ENCODE measurements at places on chromosomes 2 and 18.

DNA sequence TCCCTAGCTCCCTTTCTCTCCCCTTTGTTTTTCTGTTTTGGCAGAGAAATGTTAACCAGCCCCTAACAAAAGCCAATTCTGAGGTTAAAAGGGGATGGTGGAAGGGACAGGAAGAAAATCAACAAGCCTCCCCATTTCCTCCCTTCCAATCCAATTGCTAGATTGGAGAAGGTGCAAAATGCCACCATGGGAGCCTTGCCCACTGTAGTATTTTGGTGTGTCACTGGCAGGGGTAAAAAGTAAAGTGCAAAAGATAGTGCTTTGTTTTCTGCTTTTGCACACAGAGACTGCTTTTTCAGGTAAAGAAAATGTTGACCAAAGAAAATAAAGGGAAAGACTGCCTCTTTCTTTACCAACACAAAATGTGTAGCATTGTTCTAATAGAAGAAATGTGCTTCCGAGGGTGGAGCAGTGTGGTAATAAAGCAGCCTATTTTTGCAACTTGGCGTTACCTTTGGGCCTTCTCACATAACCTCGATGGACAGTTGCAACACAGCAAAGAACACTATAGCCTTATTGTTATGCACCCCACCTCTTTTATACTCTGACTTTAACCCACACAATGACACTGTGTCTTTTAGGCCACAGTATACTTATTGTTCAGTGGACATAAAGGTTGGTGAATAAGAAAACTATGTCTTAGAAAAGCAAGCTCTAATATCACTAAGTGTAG, 861.8 kb downstream of the BCL11A start:
- no peak for DNase-seq

DNA sequence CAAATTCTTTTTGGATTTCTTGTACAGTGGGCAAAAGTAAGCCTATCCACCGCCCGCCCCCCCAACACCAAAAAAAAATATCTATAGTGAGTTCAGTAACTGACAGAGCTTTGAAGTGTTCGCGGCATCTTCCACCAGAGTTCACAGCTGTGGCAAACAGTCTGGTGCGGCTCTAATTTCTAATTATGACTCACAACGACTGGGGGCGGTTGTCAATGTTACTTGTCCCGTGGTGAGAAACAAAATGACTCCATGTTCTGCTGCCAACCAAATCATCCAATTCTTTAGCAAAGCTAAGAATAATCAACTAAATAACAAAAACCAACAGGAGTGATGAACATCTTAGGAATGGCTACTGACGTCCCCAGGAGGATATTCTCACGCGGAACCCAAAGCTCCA, 392.5 kb upstream of the SALL3 start:
- no peak for DNase-seq

DNA sequence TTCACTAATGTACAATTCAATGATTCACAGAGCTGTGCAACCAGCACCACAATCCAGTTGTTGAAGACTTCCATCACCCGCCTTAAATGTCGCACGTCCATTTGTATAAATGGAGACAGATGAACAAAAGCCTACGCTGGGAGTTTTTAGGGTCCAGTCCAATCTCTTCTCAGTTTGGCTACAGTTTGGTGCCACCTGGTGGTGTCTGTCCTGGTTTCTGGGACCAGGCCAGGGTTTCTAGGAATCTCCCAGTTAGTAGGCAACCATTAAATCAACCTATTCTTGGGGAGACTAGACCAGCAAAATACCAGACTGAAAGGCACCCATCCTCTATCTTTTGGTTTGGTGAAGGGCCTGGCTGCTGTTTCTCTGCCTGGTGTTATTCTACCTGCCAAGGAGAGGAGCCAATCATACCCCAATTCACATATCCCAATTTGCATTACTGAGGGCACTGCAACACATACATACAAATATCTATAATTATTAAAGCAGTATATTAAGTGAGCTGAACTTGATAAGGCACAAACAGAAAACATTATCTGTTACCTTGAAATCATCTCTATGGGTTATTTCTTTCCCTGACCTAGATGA, 3.2 kb upstream of the DDX1 start:
- peak; percentile 79 for DNase-seq

DNA sequence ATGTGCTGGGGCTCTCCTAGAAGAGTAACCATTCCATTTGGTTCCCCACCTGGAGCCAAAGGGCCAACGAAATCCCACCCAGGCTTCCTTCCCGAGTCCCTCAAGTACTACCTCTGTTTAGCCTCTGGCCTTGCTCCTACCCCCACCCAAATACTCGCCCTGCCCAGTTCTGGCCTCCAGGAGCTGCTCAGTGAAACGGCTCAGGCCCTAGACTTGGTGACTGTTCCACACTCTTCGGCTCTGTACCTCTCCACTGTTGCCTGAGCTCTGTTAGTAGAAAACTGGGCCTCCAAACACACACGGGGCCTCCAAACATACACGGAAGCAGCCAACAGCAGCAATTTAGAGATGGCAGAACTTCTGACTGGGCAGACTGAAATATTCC, 4.2 kb downstream of the OTX1 start:
- no peak for DNase-seq

GRCh38 chr18:66894851-66895250, 291.0 kb upstream of the CDH19 start:
- DNase-seq: no peak

GRCh38 chr2:221255862-221256261, 316.2 kb downstream of the EPHA4 start:
- no peak for DNase-seq

- no peak for DNase-seq
These were observed 5.8 kb downstream of the TWIST2 start for GRCh38 chr2:238853721-238854120.

GRCh38 chr2:66815886-66816285, 381.0 kb downstream of the MEIS1 start:
- DNase-seq: no peak

- DNase-seq: no peak
These were observed 147.7 kb upstream of the DPP10 start for GRCh38 chr2:114294741-114295140.

DNA sequence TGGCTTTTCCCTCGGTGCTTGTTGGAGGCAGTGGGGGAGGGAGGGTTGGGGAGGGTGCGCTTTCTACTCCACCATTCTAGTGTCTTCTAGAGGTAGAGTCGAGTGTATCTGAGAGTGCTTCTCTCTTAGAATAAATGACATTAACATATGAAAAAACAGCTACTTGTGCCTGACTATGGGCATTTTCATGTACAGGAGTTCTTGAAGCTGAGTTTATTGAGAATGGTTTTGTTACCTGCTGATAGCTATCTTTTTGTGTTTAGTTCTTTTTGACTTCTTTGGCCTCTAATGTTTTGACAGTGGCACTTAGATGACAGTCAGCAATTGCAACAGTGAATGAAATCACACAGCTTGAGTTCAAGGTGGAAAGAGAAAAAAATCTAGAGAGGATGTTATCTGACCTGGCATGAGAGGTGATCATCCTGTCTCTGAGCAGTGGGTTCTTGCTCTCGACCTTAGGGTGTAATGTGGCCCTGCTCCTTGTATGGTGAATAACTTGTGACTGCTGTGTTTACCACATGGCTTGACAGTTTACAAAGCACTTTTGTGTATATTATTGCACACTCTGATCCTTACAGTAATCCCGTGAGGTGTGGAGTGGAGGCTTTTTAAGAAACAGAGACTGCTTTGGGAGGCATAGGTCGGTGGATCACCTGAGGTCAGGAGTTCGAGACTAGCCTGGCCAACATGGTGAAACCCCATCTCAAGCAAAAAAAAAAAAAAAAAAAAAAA, 86.7 kb downstream of the AGAP1 start:
- DNase-seq: no peak

All from cerebellar cortex (tissue), 1 donor.